ENCODE measurements at places on chromosomes 5 and 9.

GRCh38 chr5:119037496-119038215 is 33.2 kb upstream of the DMXL1 start:
- DNase-seq: no peak

DNA sequence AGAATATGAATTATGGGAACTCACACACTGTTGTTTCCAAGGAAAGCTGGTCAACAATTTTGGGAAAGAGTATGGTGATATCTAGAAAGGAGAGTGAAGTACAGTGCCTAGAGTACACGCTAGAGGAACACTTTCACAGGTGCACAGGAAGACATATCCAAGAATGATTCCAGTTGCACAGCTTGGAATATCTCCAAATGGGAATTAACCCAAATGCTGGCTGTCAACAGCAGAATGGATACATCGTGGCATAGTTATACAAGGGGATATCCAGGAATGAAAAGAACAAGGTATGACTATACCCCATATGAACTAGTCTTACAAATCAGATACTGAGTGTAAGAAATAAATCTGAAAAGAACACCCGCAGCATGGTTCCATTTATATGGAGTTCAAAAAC is 231.3 kb downstream of the FSTL4 start:
- no peak for DNase-seq

DNA sequence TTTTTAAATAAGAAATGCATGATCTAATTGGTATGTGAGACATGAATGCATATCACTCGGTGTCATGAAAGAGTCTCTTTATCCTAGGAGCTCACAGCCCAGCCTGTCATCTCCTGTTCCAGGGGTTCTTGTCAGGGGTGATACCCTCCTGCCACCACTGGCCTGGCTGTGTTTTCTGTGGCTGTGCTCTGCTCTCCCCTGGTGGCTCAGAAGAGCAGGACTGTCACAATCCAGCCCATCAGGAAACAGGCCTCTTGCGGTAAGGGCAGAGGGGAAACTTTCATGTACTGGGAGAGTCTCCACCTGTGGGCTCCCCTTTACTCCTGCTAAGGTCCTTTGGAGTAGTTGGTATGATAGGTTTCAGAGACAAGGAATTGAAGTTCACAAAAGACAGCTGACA is 240.2 kb upstream of the GLRA1 start:
- DNase-seq: no peak

DNA sequence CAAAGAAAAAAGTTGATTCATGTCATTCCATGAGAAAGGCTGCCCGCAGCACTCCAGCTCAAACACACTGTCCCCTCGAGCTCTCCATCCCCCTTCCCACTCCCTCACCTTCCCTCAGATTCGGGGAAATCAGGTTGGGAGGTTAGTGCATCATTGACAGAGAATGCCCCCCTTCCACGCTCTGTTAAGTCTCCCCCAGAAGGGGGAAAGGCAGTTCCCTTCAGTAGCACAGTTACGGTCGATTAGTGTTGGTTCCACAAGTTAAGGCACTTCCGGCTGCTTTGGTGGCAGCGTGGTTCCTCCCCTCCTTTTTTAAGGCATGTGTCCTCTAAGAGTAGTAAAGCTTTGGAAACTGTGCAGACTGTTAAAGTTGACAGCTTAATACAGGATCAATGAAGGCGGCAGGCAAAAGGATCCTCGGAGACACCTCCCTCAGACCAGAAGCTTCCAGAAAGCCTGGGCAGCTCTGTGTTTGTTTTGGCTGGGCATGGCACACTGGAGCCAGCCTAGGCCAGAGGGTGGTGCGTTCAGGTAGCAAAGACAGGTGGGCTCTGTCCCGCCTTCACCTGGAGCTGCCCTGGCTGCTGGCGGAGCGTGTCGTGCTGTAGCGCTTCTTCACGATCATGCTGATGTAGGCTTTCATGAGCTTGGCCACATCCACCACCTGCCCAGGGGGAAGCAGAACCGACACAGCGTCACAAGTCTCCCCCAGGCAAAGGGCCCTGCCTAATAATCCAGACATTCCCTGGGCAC is 49.5 kb upstream of the RETREG1 start:
- no peak for DNase-seq

DNA sequence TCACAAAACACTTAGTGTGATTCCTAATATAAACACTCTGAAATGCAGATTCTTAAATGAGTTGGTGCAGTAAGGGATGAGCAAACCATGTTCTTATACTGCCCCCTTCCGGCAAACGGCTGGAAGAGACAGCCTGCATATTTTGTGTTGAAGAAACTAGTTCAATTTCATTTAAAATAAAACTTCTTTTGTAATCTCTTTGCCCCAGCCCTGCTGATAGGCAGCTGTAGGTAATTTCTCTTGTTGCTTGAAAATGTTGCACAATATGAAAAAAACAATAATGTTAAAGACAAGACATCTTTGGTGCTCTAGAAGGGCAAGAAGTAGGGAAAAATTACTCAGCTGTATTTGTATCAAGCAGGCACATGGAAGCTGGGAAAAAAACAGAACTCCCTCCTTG is 89.7 kb upstream of the CCNG1 start:
- DNase-seq: peak; percentile 45

DNA sequence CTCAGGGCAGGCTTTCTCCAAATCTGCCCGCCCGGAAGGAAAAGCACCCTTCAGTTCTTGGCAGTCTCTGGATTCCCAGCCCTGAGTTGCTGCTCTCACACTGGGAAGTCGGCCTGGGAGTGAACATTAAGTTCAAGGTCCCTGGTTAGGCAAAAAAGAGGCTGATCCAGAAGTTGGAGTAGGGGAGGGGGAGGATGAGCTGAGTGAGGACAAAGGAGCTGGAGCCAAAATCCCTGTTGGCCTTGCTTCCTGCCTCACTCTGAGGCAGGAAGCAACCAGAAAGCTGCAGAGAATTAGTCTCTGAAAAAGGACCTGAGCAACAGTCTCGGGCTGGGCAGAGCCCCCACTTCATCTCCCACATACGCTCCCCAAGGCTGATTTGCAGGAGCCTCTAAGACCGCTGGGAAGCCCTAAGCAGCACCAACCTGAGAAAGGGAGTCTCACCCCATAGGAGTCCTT is 15.0 kb upstream of the RPS14 start:
- DNase-seq: no peak

GRCh38 chr5:63553073-63553472 is 409.2 kb downstream of the HTR1A start:
- DNase-seq: no peak

DNA sequence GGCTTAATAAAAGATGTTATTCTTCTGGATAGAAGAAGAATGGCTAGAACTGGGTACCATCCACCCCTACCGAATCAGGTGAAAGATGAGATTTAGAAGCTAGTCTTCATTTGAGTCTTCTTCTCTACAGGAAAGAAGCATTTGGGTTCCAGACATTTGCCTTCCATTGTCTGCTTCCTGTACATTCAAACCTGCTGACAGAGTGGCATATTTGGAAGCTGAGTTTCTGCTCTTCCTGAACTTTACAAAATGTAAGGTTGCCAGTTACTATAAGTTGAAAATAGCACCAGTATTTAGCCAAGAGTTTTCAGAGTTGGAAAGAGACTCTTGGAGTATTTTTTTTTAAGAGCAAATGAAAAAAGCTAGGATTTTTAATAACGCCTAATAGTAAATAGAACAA is 525.4 kb upstream of the TLE4 start:
- no peak for DNase-seq

GRCh38 chr5:53645078-53645477 is 84.6 kb downstream of the NDUFS4 start:
- no peak for DNase-seq
